Stimulated activated CD4-positive, alpha-beta T cell treated with anti-CD3 and anti-CD28 coated beads, Interleukin-12 subunit alpha, Interleukin-12 subunit beta, amount 100 ng/mL, for 24 hours (primary cell): ENCODE measurements at places on chromosomes 3 and 15.

DNA sequence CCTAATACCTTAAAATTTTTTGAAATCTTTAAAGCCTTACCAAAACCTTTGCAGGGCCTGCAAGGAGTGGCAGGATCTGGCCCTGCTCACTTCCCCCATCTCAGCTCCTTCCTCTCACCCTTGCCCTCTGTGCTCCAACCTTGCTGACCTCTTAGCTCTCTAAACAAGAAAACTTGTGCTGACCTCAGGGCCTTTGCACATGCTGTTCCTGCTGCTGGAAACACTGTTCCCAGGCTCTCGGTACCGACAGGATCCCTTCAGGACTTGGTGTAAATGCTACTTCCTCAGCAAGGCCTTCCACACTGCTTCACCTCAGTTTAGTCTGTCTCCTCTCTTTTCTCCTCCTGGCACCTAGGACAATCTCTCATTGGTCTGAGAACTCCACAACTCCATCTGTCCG is 155.4 kb upstream of the IQSEC1 start:
- DNase-seq: no peak

DNA sequence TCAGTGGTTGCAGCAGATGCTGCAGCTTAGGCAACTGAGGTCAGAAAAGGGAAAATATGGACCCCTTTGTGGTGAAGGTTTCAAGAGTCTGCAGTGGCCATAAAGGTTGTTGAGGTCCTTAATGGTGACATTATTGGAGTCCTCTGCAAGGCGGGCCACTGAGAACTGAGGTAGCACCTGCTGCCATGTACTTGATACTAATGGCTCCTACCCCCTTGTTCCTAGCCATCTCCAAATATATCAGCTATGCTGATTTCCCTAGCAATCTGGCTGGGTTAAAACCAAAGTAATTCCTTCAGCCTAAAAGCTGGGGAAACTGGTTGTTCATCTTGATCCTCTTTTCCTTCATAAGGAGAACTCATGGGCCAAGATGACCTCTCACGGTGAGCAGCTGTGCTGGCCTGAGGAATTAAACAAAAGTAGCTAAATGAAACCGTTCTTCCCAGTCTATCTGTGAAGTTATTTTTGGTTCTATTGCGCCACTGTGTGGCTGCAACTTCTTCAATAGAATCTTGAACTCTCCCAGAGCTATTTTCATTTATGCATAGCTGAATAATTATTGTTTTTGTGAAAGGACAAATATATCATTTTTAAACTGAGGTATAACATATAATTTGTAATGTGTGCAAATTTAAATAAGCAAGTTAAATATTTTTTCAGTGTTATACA is 76.1 kb upstream of the PLSCR4 start:
- no peak for DNase-seq

DNA sequence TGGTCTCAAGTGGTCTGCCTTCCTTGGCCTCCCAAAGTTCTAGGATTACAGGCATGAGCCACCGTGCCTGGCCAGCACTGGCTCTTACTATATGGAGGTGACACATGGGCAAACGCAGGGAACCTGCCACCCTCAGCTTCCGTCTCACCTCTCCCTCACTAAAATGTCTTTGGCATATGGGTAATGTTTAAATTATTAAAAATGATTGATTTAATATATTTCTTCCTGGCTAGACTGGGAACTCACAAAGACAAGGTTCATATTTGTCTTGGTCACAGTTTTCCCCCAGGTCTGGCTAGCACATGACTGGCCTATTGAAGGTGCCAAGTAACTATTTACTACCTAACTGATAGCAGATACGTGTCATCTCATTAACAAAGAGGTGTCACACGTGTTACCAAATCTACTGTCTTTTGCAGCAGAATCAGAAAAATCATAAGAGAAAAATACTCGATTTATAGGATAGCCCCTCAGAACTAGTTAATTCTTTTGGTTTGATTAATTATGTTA is 48.2 kb downstream of the SYNM start:
- no peak for DNase-seq

- DNase-seq: no peak
These were observed 874.0 kb downstream of the PLOD2 start for GRCh38 chr3:145286937-145287336.

DNA sequence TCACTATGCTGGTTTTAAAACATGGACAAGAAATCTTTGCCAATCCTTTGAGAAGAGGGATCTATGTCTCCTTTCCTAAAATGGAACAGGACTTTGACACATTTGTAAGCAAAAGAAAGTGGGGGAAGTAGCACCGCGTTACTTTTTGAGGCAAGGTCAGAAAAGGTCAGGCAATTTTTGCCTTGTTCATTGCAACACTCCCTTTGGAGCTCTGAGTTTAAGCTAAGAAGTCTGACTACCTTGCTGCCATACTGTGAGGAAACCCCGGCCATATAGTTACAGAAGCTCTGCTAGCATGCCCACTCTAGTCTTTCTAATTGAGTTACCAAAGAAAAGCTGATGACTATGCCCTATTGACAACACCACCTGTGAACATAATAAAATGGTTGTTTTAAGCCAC is 1.4 kb downstream of the FAM227B start:
- DNase-seq: no peak

GRCh38 chr3:14441920-14442300 is 39.5 kb downstream of the SLC6A6 start:
- no peak for DNase-seq

DNA sequence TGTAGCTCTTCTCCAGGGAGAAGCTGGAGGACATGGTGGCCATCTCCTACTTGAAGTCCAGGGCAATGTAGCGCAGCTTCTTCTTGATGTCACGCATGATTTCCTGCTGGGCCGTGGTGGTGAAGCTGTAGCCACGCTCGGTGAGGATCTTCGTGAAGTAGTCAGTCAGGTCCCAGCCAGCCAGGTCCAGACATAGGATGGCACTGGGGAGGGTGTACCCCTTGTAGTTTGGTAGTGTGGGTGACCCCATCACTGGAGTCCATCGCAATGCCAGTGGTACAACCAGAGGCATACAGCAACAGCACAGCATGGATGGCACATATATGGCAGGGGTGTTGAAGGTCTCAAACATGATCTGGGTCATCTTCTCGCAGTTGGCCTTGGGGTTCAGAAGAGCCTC is 7.0 kb upstream of the LPCAT4 start:
- no peak for DNase-seq

DNA sequence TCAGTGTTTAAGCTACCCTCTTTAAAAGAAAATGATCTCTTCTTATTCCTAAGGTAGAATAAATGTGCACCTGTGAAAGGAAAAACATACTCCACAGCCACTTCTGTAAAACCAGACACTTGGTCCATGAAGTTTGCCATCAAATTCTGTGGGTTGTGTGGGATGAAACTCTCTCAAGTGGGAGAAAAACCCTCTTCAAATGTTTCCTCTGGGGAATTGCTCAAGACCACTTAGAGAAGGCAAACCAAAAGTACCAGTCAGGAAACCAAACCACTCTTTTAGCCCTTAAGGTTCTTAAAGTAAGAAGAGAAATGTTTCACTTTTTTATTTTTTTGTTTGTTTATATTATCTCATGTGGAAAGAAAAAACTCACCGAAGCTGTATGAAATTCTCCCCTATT is 1.2 kb downstream of the COL8A1 start:
- no peak for DNase-seq
